Stimulated activated CD4-positive, alpha-beta T cell treated with anti-CD3 and anti-CD28 coated beads, Interleukin-4, amount 100 ng/mL, for 4 hours (primary cell): ENCODE measurements at places on chromosomes 2 and 18.

DNA sequence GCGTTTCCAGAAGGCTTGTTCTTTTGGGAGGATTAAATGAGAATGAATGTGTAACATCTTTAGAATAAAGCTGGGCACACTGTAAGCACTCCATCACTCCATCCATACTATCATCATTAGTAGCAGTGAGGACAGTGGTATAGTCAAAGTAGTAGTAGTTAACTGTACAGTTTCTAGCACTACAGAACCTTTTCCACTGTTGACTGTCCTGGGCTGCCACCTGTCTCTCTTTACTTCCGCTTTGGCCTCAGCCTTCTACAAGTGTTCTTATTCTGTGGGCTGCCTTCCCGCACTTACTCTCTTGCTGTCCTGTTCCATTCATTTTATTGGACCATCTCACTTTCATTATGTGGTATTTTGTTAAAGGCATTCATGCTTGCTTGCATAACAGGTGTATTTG is 3.3 kb downstream of the SLC9A2 start:
- DNase-seq, result no peak

- no peak for DNase-seq
Measured at GRCh38 chr2:227383686-227384085, 4.1 kb downstream of the SCYGR1 start.

DNA sequence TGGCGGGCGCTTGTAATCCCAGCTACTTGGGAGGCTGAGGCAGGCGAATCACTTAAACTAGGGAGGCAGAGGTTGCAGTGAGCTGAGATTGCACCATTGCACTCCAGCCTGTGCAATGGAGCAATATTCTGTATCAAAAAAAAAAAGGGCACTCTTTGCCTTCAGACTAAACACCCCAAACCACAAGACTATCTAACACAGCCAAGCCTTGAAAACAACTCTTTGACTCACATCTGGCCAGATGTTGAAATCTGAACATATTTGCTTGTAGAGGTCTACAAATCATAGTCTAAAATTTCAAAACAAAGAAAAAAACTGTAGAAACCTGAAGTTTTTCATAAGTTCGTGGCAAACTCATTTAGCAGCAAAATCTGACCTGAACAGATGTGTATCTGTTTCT is 94.9 kb downstream of the FAM161A start:
- DNase-seq, result no peak

DNA sequence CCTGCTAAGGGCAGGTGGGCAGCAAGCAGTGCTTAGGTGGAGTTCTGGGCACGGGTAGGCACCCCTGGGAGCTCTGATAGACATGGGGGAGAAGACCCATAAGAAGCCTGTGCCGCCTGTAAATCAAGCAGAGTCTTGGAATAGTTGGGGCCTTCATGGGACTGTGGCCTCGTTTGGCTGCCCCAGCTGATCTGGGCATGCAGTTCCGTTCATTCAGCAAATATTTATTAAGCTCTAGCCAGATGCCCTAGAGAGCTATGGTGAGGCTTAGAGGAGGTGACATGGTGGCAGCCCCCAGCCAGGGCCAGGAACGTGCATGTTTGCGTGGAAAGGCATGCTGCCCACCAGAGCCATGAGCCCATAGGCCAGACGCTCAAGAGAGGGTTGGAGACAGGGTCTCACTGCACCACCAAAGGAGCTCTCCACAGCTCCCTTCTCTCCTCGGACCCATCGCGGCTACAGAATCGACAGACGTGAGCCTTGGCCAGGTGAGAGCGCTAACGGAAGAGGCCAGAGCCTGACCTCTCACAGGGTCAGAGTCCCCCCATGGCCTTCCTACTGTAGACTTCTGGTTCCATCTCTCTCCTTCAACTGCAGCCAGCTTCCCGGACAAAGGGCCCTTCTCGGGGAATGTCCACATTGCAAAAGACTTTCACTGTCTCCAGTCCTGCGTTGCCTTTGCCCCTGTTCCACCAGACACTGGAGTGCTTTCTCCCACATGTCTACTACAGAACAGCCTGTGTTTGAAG is 135.7 kb downstream of the INHBB start:
- no peak for DNase-seq

DNA sequence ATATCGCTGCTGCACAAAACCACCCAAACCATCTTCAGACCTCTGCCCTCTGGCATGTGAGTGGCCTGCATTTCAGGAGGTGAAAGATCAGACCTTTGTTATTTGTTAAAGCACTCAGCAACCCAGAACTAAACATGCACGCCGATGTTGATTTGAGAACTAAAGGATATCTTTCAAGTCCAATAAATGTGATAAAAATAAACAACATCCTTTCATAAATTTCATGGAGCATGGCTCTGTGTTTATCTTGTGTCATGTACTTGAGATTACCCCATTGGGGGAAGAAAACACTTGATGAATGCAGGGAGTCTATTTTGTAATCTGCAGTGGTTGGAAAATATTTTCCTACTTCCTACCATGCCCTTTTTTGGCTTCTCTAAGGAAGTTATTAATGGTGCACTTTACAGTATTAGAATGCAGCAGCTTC is 70.8 kb upstream of the GATA6 start:
- DNase-seq, result no peak

DNA sequence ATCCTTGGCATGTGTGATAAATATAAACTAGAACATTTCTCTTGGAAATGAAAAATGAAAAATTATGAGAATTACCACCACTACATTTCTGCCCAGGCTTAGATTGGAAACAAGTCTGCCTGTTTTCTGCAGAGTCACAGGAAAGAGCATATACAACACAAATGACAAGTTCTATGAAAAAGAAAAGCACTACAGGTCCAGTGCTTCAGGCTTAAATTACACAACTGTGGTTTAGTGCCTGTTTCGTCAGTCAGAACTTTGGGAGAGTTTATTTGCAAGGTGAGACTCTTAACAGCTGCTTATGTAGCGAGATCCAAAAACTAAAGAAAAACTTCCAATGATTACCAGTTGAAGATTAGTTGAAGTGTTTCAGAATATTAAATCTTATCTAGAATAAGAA is 68.9 kb downstream of the RTN4 start:
- DNase-seq, result no peak

DNA sequence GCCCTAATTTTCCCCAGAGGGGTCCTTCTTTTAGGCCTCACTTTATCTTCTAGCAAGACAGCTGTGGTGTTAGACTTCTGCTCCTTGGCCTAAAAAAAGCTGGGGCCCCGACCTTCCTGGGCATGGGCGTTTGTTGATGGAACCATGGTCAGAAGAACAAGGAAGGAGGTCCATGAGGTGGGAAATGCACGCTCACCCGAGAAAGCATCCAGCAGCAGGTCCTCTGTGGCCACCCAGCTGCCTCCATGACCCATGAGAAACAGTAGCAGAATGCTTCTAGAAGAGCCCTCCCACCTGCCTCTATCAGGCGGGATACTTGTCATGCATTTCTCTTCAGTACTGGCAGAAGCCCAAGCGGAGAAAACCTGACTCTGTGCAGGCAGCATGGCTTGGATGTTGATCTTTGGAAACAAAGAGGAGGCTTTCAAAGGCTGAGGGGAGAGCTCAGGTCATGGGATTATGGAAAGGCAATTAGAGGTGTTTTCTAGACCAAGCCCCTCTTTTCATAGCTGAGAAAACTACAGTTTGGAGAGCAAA is 249.1 kb downstream of the FAM210A start:
- no peak for DNase-seq

DNA sequence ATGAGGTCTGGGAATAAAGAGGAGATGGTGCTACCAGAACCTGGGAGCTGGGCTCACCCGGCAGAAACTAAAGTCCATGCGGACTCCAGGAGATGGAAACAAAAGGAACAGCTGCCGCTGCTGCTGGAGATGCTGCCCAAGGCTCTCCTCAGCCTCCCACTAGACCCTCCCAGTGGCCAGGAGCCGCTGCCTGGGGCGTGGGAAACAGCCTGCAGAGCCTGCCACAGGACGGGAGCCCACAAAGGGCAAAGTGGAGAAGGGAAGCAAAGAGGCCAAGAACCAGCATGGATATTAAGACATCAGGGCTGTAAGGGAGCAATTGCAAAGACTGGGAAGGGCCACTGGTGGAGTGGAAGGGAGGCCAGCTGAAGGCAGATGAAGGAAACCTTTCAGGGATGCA is 179.6 kb downstream of the NCK2 start:
- no peak for DNase-seq

DNA sequence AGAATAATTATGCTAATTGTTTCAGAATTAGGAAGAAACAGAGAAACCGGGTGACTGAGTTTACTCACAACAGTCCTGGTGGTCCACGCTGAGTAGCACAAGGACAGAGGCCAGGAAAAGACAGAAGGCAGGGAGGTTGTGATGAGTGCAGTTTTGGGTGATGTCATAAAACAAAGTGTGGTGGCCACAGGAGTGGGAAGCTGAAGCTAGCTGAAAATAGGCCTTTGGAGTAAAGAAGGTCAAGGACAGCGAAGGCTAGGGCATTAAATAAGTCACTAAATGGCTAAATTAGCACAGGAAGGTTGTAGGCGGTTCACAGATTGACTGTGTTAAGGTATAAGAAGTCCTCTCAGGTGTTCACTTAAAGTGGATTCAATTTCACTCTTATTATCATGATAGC is 120.9 kb upstream of the TTN start:
- no peak for DNase-seq

DNA sequence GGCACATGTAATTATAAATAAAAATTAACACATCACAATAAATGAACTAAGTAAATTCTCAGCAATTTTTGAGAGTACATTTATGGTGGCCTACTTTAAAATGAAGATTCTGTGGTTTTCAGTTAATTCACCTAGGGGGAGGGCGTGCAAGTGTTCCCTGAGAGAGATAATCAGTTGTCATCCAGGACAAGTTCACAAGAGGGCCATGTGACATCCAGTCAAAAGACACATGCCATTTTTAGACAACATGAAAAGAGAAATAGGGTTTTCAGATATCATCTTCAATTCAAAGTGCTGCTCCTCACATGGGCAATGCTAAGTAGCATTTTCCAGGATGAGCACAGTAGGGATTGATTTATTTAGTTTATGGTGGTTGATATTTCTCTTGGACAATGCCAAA is 393.7 kb downstream of the STK39 start:
- no peak for DNase-seq

DNA sequence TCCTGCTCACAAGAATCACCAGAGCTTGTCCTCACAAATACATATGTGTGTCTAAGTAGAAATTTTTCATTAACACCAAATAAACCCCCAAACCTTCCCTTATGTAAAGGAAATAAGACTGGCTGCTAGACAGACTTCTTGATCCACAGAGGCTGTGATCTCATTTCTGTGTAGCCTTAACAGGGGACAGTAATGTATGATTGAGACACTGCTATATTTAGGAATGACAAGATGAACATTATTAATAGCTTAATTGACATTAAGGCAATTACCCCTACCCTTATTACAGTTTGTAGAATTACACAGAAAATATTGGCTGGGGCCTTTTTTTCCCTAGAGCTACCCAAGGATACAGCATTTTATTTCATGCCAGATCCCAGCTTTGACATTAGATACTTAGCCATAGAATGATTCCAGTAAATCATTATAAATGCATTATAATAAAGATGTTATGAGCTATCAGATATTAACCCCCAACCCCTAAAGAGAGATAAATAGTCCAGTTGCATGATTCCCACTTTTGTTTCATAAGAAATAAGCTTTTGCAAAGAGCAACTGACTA is 392.1 kb upstream of the HNRNPA3 start:
- DNase-seq, result no peak

DNA sequence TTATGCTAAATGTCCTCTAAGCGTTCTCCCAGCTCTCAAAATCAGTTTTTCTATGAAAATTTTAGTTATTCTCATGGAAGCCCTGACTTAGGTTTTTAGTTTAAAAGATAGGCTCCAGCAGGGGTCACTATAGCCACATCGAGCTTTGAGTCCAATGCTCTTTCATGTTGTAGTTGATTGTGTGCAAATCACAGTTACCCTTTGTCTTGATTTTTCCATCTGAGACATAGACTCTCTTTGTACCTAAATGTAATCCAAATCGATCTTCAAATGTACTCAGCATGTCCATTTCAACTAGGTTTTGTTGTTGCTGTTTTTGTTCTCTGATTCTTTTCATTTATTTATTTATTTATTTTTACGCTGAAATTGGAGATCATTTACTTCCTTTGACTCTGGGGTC is 26.4 kb upstream of the MSTN start:
- DNase-seq, result peak; percentile 12

GRCh38 chr2:113240150-113240914 is 38.4 kb downstream of the PAX8 start:
- DNase-seq, result no peak

GRCh38 chr18:62450175-62450545 is 72.7 kb upstream of the ZCCHC2 start:
- DNase-seq, result no peak

- no peak for DNase-seq
Measured at GRCh38 chr2:170896622-170897021, 32.4 kb upstream of the GORASP2 start.

DNA sequence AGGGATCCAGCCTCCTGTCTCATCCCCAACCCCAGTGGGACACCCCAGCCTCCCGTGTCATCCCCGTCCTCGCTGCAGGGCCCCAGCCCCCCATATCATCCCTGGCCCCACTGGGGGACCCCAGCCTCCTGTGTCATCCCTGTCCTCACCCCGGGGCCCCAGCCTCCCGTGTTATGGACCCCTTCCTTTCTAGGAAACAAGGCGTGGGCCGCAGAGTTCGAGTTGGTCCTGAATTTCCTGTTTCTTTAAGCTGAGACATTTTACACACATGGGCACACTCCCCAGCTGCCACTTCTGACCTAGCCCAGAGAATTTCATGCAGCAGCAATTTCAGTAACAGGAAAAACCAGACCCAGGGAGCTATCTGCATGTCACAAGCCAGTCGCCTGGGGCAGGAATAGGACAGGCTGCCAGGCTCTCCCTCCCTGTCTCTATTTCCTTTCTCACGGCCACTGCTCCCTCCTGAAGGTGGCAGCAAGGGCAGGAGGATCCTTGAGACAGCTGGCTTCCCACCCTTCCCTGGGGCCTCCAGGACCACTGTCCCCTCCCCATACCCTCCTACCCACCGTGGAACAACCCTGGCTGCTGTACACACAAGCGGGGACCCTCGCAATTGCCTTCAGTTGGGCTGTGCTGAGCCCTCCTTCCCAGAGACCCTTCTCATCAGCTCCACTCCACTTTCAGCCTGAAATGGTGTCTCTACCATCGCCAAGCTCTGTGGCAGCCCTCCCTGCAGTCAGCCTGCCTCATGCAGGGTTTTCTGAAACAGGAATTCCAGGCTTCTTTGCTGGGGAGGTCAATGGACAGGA is 141.9 kb upstream of the ID2 start:
- DNase-seq, result no peak

GRCh38 chr2:44109166-44109565 is 59.5 kb upstream of the PPM1B start:
- DNase-seq, result no peak

GRCh38 chr2:131031875-131032274 is 61.4 kb downstream of the FAM168B start:
- no peak for DNase-seq

- DNase-seq, result no peak
Measured at GRCh38 chr2:152598975-152599759, 118.1 kb downstream of the PRPF40A start.

DNA sequence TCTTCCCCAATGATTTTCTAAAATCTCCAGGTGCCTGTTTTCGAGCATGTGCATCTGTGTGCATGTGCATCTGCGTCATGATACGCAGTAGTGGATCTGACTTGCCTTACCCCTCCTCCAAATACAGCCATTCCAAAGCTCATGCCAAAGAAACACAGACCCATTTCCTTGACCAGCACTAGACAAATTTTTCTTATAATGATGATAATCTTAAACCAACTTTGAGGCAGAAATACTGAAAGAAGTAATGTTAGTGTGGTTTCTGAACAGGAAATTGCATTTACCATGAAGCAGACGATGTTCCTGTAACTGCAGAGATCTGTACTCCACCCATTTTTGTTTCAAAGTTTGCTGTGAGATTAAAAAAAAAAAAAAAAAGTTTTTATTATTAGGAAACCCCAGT is 25.6 kb downstream of the CYTIP start:
- no peak for DNase-seq
